Cerebellar cortex (tissue), 1 donor: ENCODE measurements at places on chromosomes 5 and 9.
A peak's percentile ranks its signal among the peaks of the same experiment; 100 is the strongest.

GRCh38 chr9:77802515-77803293, 154.6 kb upstream of the GNA14 start:
- DNase-seq: no peak

- no peak for DNase-seq
These were observed 61.4 kb downstream of the KIF24 start for GRCh38 chr9:34267660-34268059.

- peak; percentile 96 for DNase-seq
These were observed 57.9 kb downstream of the DIAPH1 start for GRCh38 chr5:141560725-141561483.

DNA sequence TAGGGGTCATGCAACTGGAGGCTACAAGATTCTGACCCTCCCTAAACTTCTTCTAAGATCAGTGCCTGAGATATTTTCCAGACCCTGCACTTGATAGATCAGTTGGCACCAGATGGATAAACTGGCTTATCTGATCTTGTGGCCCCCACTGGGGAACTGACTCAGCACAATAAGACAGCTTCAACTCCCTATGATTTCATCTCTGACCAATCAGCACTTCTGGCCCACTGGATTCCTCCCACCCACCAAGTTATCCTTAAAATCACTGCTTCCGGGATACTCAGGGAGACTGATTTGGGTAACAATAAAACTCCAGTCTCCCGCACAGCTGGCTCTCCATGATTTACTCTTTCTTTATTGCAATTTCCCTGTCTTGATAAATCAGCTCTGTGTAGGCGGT, 2180.4 kb upstream of the WWC1 start:
- DNase-seq: no peak

GRCh38 chr5:15483351-15484097, 16.5 kb upstream of the FBXL7 start:
- no peak for DNase-seq

GRCh38 chr5:14347522-14347921, 204.4 kb downstream of the TRIO start:
- DNase-seq: no peak

DNA sequence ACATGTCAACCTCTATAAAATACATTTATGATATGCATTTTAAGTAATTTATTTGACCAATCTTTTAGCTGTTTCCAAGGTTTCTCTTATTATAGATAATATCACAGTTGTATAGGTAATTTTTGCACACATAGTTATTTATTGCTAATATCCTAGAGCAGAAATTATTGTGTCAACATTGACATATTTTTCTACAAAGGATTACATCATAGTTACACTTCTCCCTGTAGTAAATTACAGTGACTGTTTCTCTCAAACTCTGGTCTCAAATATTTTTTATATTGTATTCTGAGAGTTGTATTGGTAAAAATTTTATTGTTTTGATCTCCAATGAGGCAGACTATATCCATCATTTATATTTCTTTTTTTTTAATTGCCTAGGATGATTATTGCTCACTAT, 714.4 kb upstream of the CDH6 start:
- DNase-seq: no peak

DNA sequence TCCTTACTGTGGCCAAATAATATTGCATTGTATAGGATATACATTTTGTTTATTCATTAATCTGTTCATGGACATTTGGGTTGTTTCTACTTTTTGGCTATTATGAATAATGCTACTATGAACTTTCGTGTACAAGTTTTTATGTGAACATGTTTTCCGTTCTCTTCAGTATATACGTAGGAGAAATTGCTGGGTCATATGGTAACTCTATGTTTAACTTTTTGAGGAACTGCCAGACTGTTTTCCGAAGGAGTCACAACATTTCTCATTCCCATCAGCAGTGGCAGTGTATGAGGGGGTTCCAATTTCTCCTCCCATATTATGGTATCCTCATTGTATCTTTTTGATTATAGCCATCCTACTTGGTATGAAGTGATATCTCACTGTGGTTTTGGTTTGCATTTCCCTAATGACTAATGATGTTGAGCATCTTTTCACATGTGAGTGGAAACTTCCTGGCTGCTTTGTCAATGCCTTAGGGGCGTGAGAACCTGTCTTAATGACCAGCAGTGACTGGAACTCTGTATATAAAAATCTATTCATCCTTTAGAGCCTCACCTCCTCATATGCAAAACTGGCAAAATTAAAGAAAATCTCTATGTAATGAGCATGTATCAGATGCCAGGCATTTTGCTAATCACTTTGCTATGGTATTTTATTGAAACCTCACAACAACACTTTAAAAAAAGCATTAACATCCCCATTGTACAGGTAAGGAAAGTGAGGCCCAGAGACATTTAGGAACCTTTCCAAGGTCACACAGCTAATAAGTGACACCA, 47.8 kb upstream of the TGFBR1 start:
- DNase-seq: no peak

DNA sequence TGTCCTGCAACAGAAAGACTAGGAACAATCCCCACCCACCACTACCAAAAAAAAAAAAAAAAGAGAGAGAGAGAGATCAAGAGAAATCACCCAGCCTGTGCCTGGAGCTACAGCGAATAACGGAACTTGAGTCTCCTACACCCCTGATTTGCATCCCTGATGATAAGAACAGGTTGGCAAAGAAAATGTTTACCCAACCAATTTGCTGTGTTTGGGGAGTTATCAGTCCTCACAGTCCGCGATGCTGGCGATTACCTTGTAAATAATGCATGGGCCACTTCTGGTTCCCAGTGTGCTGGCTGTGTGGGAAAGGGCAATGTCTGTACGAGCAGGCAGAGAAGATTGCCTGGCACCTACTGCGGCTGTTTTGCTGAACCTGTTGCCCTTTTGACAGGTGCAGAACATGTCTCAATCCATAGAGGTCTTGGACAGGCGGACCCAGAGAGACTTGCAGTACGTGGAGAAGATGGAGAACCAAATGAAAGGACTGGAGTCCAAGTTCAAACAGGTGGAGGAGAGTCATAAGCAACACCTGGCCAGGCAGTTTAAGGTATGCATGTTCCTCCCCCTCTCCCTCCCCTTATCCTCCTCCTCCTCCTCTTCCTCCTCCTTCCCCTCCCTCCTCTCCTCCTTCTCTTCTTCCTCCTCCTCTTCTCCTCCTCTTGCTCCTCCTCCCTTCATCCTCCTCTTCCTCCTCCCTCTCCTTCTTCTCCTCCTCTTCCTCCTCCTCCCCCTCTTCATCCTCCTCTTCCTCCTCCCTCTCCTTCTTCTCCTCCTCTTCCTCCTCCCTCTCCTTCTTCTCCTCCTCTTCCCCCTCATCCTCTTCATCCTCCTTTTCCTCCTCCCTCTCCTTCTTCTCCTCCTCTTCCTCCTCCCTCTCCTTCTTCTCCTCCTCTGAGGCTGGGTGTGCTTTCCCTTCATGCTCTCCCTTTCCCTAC, 8.3 kb downstream of the OLFM1 start:
- no peak for DNase-seq

DNA sequence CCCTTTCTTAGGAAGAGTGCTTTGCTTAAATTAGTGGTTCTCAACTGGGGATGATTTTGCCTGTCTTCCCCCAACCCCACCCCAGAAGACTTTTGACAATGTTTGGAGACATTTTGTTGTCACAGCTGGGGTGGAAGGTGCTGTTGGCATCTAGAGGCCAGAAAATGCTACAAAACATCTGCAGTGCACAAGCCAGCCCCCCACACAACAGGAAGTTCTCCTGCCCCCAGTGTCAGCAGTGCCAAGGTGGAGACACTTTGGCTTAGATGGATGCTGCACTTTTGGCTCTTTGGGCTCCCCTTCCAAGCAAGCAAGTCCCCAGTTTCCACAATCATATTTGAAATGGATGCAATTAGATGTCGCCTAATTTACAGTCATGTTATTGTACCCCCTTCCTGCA, 2.7 kb downstream of the HEMGN start:
- no peak for DNase-seq

- no peak for DNase-seq
These were observed 103.5 kb upstream of the IQGAP2 start for GRCh38 chr5:76299592-76299991.

DNA sequence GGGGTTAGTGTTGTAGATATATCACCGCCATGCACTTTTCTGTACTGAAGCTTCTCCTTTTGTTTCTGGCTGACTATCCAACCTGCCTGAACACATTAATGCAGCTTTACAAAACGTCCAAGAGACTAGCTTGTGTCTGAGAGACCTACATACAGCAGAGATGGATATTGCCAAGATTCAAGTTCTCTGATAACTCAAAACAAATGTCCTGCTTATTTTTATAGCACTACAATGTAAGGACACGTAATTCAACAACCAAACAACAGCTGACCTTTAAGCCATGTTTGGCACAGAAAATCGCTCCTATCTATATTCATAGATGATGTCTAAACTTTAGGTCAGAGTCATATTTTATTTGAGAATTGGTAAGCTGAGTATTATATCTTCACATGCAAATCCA, 76.2 kb upstream of the NTRK2 start:
- no peak for DNase-seq

GRCh38 chr9:113695901-113696300, 180.2 kb upstream of the ZNF618 start:
- DNase-seq: no peak

DNA sequence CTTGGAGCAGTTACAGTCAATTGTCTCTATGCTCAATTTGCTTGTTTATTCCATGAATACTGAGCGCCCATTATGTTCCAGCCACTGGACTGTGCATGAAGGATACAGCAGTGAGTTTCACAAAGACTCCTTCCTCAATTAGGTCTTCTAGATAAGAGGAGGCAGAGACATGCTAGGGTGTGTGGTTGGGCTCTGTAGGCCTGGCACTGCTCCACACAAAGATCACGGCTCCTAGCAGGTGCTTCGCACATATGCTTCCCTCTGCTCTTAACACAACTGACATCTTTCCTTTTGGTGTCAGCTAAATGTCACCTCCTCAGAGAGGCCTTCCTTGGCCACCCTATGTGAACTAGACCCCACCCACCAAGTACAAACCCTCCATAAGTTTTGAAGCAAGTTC, 10.9 kb downstream of the IL12B start:
- no peak for DNase-seq

DNA sequence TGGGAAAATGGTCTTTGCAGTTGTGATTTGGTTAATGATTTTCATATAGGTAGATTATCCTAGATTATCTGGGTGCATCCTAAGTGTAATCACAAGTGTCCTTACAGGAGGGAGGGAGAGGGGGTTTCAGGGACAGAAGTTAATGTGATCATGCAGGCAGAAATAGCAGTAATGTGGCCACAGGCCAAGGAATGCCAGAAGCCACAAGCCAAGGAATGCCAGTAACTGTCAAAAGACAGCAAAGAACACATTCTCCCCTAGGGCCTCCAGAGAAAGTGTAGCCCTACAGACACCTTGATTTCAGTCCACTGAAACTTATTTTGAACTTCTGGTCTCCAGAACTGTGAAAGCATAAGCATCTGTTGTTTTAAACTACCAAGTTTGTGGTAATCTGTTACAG, 2074.5 kb downstream of the MAT2B start:
- DNase-seq: no peak

GRCh38 chr5:68529581-68529980, 314.0 kb downstream of the PIK3R1 start:
- DNase-seq: no peak

GRCh38 chr5:179379321-179379890, 34.1 kb upstream of the ADAMTS2 start:
- DNase-seq: no peak

GRCh38 chr9:88574953-88575352, 40.0 kb downstream of the NXNL2 start:
- no peak for DNase-seq

- DNase-seq: no peak
These were observed 158.3 kb upstream of the PITX1 start for GRCh38 chr5:135192351-135192750.

- no peak for DNase-seq
These were observed 297.9 kb upstream of the BRINP1 start for GRCh38 chr9:119667163-119667562.

DNA sequence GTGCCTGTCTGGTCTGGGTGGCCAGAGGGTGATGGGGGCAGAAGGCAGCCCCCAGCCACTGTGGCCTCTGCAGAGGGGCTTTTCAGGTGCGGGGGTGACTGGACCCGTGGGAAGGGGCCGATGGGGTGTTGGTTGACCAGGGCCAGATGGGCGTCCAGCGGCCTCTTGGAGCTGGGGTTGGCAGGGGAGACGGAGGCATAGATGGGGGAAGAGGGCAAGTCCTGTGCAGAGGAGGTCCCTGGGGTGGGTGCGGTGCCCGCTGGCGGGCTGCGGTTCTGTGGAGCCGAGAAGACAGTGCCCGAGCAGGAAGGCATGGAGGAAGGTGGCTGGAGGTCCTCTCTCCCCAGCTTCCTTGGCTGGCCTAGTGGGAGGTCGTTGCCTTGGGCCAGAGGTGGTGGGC, 18.7 kb upstream of the AKNA start:
- DNase-seq: no peak

GRCh38 chr9:127869310-127870152, 7.9 kb downstream of the AK1 start:
- DNase-seq: peak; percentile 86

DNA sequence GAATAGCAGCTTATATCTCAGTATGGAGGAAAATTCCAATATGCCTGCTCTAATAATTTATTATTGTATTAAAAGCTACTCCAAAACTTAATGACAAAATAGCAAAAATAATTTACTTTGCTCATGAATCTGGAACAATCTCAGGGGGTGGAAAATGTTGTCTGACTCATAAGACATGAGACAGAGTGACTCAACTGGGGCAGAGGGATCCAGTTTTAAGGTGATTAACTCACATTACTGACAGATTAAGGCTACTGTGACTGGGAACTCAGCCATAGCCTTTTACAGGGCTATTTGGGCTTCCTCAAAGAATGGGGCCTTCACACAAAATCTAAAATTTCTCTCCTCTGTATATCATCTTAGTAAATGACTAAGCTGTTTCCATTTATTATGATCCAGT, 1172.9 kb downstream of the CDH12 start:
- no peak for DNase-seq

DNA sequence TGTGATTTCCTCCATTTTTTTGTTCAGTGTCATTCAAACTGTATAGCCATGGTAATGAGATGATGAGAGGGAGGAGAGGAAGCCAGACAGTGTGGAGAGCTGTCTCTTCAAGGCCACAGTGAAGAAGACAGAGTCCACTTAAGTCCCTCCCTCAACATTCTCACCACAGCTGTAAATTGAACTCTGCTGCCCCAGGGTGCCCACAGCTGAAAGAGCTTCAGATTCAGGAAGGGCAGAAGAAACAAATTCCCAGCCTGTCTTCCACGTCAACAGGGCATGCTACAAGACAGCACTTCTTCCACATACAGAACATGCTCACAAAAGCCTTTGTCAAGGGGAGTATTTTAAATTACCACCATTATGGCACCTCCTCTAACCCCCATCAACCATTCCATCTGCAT, 100.4 kb downstream of the KLHL3 start:
- DNase-seq: no peak
